AG04449 (cell line): ENCODE measurements at places on chromosomes 12 and 14.
A peak's percentile ranks its signal among the peaks of the same experiment; 100 is the strongest.

DNA sequence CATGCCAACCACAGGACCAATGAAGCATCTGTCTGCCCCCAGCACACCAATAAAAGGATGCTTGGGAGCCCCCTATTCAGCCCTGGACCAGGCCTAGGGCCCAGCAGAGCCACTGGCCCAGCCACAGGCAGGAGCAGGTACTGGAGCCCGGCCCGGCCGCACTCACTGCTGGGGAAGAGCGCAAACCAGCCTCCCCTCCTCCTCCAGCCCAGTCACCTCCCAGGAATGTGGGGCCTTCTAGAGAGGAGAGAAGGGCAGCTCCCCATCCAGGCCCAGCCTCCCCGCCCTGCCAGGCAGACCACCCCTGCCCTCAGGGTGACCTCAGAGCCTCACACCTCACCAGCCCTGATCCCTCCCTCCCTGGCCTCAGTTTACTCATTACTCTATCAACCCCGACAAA lies 56.2 kb downstream of the CCNK start:
- DNase-seq = peak; percentile 41

GRCh38 chr12:132503618-132504204 lies 13.8 kb downstream of the FBRSL1 start:
- DNase-seq = no peak

DNA sequence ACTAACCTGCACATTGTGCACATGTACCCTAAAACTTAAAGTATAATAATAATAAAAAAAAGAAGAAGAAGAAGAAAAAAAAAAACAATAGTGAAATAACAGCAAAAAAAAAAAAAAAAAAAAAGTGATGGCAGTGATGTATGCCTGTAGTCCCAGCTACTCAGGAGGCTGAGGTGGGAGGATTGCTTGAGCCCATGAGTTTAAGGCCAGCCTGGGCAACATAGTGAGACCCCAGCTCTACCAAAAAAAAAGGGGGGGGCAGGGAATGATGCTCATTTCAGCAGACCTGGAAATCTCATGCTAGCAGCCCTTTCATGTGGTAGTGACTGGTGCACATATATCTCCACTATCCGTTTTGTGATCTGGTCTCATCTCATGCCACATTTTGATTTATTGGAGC lies 20.8 kb downstream of the TRAFD1 start:
- no peak for DNase-seq

DNA sequence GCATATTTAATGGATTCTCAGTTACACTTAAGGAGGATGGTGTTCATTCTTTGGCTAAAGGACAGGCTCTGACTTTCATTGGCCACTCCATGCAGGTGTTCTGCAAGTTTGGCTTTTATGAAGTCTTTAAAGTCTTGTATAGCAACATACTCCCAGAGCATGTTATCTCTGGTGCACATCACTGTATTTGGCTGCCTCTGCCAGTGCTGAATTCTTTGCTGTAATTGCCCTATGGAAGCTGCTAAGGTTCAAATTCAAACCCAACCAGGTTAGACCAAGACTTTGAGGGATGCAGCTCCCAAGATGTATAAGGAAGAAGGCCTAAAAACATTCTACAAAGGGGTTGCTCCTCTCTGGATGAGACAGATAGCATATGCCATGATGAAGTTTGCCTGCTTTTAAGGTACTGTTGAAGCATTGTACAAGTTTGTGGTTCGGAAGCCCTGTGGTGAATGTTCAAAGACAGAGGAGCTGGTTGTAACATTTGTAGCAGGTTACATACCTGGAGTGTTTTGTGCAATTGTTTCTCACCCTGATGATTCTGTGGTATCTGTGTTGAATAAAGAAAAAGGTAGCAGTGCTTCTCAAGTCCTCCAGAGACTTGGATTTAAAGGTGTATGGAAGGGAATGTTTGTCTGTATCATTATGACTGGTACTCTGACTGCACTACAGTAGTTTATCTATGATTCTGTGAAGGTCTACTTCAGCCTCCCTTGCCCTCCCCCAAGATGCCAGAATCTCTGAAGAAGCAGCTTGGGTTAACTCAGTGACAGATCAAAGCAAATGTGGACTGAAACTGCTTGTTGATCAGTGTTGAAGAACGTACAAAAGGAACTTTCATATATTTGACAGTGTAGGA lies 19.4 kb downstream of the TMEM116 start:
- DNase-seq = no peak

GRCh38 chr12:12505544-12506495 lies 56.8 kb downstream of the DUSP16 start:
- DNase-seq = peak; percentile 31

GRCh38 chr12:75579552-75579951 lies 68.1 kb upstream of the KRR1 start:
- no peak for DNase-seq
